ENCODE measurements at places on chromosomes 4 and X.

DNA sequence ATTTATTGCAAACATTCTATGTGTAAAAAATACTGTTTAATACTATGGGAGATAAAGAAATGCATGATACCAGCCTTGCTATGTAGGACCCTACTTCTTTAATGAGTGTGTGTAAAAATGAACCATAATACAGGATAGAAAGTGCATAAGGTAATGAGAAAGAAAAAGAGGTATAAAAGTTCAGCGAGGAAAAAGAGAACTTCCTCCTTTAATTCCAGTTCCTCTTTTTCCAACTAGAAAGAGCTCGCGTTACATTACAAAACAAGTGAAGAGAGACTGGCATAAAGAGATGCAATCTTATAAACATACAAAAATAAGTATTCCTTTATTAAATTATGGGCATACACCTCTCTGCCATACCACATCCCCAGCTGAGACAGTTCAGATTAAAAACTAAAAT is 77.4 kb downstream of the ANKRD17 start:
- no peak for DNase-seq

DNA sequence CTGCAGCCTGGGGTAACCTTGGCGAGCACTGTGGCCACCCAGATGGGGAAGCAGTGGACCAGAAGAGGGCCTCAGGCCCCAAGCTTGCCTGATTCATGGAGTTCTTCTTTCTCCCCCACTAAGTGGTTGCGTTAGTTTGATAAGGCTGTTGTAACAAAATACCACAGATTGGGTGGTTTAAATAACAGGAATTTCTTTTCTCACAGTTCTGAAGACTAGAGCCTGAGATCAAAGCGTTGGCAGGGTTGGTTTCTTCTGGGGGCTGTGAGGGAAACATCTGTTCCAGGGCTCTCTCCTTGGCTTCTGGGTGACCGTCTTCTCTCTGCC is 105.7 kb upstream of the GATB start:
- DNase-seq: no peak

DNA sequence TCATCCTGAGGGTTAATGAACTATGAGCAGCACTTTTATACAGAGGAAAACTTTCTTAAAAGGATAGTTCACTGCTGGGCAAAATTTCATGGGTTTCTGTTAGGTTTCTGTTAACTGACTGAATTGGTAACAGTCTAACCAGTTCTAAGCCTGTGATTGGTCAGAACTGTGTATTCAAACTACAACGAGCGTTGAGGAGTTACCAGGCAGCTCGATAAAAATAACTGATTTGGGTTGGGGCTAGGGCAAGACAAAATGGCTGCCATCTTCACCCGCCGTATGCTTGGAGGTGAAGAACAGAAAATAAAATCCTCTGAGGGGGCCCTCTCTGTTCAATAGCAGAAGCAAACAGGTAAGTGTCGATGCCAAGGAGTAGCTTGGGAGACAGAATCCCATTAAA is 22.0 kb downstream of the FAM133A start:
- DNase-seq: no peak

GRCh38 chr4:40395166-40395900 is 60.2 kb downstream of the CHRNA9 start:
- no peak for DNase-seq

DNA sequence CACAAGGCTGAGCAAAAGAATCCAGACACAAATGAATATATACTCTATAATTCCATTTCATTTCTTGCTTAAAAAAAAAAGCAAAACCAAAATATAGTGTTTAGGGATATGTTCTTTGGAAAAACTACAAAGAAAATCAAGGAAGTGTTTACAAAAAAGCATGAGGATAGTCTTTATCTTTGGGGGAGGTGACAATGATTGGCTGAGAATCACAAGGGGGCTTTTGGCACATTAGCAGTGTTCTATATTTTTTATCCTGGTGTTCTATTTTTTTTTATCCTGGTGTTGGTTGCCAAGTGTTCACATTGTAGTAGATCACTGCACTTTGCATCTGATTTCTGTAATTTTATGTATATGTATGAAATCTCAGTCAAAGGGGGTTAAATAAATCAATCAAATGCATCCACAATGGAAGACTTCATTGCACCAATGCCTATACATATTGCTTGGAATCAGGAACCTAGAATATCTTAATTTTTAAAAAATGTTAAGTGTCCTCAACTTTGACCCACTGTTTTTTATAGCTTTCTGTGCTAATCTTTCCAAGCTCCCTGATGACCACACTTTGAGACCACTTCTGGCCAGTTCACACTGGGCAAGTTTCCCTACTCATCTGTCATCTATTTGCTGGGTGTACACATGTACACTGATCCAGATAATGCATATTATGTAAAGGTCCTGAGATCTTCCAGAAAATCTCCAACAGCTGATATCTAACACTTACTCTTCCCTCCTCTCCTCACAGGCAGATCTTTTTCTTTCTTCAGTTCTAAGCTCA is 3.7 kb downstream of the TBC1D9 start:
- no peak for DNase-seq

GRCh38 chr4:2395038-2395437 is 23.4 kb downstream of the ZFYVE28 start:
- DNase-seq: no peak

- DNase-seq: no peak
Observed at GRCh38 chr4:73816814-73817213, 19.7 kb upstream of the CXCL6 start.

GRCh38 chrX:137427816-137428215 is 138.1 kb upstream of the ZIC3 start:
- no peak for DNase-seq

- DNase-seq: no peak
Observed at GRCh38 chr4:926538-926937, 5.6 kb downstream of the GAK start.

DNA sequence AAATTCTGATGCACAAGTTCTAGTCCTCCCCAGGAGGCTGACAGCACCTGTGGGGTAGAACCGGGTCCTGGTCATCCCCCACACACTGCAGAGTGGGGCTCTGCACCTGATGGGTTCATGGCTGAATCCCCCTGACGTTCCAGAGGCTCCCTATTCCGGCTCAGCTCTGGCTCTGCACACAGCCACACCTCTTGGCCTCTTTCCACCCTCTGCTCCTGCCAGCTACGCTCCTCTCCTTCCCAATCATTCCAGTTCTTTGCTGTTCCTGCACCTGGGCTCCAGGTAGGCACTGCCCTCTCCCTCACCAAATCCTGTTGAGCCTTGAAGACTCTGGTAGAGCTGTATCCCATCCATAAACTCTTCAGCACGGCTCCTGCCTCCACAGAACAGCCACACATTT is 75.5 kb downstream of the GATB start:
- no peak for DNase-seq

DNA sequence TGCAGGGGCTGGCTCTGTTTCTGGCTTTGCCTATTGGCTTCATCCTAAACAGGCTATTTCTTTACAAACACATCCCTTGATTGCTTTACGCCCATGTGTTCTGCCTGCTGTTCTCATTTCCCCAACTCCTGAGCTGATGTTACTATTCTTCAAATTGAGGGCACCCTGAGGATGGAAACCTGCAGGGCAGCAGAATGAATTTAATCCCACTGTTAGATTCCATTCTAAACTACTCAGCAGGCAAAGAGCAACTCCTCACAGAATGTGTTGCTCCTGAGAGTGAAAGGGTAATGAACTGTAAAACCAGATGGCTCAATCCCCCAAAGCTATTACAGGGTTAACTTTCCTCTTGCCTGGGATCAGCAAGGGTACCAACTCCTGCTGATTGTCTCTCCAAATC is 75.7 kb downstream of the ANKRD50 start:
- no peak for DNase-seq

- DNase-seq: no peak
Observed at GRCh38 chr4:112854420-112854819, 195.0 kb upstream of the ANK2 start.

- no peak for DNase-seq
Observed at GRCh38 chrX:139560221-139560620, 29.7 kb downstream of the F9 start.

DNA sequence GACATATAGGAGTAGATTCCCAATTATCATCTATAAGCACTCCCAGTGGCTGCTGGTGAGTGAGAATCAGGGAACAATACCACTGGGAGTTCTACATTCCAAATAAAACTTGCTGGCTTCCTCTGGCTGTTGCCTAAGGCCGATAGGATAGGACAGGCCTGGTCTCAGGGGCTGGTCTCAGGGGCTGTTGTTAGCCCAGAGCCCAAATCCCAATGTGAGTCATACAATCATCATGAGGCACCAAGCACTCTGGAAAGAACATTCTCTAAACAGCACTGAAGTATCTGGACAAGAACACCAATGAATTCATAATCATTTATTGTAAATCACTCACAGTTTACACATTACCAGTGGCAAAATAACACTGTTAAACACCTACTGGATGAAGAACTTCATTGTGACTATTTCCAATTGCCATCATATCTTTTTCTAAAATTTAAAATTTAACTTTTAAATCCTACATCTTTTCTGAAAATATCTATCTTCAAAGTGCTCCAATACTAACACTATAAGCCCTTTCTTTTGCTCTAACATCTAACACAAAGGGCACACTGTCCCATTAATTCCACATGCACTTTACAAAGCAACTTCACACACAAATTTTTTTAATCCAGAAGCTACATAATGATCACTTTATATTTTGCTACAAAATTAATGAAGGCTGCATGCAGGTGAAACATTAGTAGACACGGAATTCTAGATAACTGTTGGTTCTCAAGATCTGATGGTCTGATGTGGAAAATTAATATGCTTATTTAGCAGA is 67.6 kb upstream of the TMEM150C start:
- no peak for DNase-seq

GRCh38 chr4:41912546-41912945 is 22.7 kb upstream of the TMEM33 start:
- no peak for DNase-seq

- no peak for DNase-seq
Observed at GRCh38 chrX:5490786-5491563, 737.7 kb downstream of the NLGN4X start.

DNA sequence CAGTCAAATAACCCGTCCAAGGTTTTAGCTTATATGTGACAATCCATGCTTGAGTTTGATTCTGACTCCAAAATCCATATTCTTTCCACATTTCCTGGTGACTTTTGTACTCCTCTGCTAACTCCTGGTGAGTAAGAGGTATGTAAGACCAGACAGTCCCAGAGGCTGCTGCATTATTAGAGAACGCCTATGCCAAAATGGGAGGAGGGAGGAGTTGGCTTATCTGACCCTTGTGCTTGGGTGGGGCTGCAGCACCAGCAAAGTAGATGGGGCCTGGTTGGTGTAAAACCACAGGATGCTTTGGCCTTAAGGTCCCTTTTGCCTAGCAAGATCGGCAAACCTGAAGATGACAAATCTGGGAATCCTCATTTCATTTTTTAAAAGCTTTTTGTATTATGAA is 9.1 kb upstream of the RNF212 start:
- no peak for DNase-seq

GRCh38 chr4:33537527-33537926 is 2706.8 kb downstream of the ARAP2 start:
- no peak for DNase-seq

All from T-helper 1 cell (primary cell).